AG20443 (cell line): ENCODE measurements at places on chromosomes 2 and 18.
A peak's percentile ranks its signal among the peaks of the same experiment; 100 is the strongest.

- DNase-seq = no peak
Observed at GRCh38 chr2:142100970-142101369, 29.8 kb downstream of the LRP1B start.

DNA sequence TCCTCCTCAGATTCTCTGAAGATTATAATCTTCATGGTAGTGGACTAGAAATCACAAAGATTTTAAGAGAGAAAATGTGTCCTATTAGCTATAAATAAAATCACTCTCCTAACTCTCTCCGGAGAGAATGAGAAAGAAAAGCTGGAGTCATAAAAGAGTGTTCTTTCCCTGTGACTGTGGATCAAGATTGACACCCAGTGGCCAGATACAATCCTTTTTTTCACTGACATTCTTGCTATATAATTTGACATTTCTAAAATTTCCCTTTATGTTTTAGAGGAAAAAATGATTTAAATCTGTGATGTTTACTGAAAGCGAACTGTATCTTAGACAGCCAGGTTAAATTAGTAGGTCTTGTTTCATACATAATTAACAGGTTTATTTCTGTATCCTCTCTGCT lies 35.4 kb upstream of the LRP2 start:
- no peak for DNase-seq

GRCh38 chr18:28281400-28281799 lies 104.5 kb upstream of the CDH2 start:
- DNase-seq = no peak

DNA sequence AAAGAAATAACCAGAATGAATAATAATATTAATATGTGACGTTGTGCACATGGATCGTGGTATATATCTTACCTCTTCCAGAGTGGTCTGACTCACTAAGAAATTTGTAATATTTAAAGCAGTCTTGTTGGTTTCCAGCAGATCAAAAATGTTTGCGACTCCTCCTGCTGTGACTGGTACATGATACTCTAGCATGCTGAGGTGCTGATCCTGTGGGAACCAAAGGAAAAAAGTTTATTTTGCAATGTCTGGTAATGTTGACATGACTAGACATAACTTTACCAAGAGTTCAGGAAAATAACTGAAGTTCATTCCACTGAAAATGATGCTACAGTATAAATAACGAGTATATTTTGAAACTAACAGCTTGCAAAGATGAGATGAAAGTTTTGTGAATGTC lies 124.5 kb upstream of the BARD1 start:
- DNase-seq = no peak

DNA sequence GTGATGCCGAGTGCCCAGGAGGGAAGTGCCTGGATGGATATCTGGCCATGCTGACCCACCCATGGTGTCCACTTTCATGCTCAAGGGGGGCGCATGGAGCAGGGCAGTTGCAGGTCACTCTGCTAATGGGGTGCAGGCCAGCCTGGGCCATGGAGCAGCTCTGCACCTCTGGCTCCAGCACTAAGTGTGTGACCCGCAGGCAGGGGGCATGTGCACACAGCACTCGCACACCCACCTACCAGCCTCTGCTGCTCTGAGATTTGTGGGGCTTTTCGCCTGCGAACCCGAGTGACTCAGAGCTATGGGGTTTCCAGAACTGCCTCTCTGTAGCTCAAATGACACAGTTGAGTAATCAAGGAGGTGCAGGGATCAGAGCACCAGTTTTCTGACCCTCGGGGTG lies 66.2 kb downstream of the CYP26B1 start:
- peak; percentile 58 for DNase-seq

- DNase-seq = no peak
Observed at GRCh38 chr2:147554521-147555107, 290.2 kb upstream of the ACVR2A start.

DNA sequence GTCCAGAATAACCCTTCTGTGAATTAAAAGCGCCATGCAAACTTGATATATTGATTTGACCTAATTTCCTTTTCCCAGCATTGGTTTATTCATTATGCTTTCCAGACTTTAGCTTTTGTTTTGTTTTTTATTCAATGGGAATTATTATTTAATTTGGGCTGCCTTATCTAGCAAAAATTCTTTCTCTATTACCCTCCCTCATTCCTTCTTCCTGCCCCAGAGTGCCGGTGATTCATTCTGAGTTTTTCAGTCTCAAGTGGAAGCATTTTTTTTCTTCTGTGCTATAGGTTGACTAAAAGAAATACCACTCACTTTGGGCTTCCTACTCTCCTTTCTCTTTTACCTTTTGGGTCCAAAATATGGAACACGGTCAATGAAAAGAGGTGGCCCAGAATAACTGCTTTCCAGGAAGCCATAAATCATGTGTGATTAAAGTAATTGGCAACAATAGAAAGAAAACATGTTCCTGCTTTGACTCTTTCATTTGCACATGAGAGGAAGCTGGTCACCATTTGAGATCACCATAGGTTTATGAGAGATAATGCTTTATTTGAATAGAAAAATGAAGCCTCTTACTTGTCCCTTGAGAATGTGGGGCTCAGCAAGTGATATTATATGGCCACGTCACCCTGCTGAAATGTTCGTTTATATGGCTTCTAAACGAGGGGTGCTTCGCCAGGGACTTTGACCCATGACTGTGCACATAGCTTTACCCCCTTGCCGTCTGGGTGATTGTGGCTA lies 422.8 kb upstream of the ZEB2 start:
- DNase-seq = peak; percentile 47

DNA sequence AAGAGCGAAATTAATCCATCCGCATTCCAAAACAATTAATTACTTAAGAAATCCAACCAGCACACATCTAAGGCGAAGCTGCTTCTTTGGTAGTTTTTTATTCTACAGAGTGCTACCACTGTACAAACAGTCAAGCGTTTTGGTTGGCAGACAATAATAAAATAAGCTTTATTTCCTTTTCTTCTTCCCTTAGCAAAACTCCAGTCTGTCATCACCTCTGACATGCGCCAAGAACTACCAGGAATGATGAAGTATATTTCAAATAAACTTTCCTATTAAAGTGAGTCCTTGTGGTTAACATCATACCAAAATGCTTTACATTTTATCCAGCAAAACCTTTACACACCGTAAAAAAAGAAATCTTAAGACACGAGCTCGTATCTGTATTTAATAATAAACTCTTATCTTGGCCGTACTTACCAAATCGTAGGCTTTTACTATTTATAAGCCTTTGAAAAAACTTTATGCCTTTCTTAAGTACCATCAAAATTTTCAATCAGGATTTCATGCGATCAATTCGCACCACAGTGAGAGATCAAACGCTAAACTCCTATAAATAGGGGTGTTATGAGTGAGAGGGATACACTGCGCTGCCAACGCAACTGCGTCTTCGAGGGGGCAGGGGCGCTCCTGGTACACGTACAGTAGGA lies 1.3 kb downstream of the ATL2 start:
- no peak for DNase-seq

DNA sequence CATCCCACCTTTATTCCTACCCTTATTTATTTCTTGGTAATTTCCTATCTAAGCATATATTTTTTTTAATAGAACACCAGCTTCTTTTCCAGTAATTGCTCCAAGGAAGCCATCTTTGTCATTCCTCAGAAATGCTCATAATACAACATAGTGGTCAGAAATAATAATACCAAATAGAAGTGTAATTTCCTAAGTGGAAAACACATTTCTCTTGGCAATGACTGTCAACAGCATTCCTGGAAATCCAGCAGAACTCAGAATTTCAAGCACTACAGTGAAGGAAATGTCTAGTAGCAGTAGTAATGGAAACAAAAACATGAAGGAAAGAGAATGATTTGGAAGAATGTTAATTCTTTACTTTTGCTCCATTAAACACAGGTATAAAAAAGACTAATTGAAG lies 56.6 kb downstream of the GDF7 start:
- peak; percentile 20 for DNase-seq

GRCh38 chr2:152490686-152491455 lies 155.9 kb downstream of the FMNL2 start:
- DNase-seq = no peak

GRCh38 chr2:175914846-175915245 lies 87.2 kb downstream of the LNPK start:
- DNase-seq = no peak

DNA sequence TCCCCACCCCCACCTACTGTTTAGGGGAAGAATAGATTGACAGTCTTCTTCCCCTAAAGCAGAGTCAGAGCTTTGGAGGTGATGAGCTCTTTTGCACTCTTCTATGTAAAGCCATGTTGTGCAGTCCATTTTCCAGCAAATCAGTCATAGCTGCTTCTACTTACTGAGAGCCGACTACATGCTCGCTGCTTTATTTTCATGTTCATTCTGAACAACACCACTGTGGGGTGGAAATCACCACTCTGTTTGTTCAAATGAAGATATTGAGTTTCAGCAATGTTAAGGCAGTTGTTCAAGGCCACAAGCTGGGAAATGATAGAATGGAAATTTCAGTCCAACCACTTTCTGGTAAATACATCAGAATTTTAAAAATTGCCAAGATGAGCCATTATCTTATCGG lies 88.3 kb downstream of the INSIG2 start:
- no peak for DNase-seq

DNA sequence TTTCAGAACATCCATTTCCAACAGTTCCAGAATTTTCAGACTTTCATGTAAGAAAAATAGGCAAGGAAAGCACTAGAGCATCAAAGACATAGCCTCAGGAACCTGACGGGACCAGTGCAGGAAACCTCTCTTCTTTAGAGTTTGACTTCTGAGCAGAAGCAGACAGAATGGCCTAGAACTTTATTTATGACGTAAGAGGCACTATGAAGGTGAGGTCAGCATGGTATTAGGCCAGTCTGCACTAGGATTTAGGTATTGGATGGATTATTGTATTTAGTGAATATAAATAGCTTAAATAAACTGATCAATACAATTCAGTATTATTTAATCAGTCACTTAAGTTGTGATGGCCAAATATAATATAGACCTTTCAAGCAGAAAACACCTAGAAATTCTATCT lies 117.6 kb downstream of the CYRIA start:
- DNase-seq = no peak

- no peak for DNase-seq
Observed at GRCh38 chr2:136242687-136243277, 124.8 kb upstream of the CXCR4 start.

GRCh38 chr2:203346612-203347011 lies 18.4 kb downstream of the ABI2 start:
- DNase-seq = no peak

DNA sequence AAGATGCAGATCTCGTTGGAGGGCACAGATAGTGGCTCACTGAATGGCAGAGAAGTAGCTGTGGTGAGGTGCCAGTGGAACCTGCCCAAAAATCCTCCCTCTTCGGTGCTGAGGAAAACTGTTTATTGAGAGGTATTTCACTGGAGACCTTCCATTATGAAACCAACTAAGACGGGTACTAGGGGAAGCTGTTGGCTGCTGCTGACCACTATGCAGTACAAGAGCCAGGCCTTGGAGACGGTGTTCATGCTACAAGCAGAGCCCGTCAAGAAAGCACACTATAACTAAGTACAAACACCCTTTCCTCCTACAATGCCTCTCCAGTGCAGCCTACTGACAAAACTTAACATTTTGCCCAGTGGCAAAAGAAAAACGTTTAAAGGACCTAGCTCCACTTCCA lies 4.6 kb downstream of the ARL5A start:
- DNase-seq = peak; percentile 16

DNA sequence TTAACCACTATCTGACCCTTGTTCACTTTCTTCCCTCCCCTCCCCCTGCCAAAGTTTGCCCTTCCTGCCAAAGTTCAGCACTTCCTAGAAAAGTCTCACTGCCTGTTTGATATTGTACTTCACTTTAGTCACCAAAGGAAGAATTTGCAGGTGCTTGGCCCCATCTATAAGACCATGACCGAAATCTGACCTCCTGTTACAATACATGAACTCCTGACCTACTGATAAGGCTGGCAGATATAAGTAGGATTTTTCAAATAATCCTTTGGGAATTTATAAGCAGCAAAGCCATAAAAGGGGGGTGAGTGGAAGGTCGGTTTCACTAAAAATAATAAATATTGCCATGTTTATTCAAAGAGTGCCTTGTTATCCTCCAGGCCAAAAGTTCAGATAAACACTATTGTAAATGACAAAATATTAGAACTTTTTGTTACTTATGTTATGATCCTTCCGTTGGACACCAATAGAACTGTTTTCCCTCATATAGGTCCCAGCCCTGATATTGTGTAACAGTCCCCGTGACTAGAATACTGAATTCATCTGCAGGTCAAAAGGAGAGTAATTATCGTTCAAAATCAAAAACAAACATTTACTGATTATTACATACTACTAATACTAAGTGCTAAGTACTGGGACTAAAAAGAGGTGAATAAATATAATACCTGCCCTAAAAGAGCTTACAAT lies 277.6 kb downstream of the EXOC6B start:
- DNase-seq = no peak
